ENCODE measurements at places on chromosomes 2 and 18.

- no peak for DNase-seq
Observed at GRCh38 chr18:79404567-79404910, 8.8 kb downstream of the NFATC1 start.

DNA sequence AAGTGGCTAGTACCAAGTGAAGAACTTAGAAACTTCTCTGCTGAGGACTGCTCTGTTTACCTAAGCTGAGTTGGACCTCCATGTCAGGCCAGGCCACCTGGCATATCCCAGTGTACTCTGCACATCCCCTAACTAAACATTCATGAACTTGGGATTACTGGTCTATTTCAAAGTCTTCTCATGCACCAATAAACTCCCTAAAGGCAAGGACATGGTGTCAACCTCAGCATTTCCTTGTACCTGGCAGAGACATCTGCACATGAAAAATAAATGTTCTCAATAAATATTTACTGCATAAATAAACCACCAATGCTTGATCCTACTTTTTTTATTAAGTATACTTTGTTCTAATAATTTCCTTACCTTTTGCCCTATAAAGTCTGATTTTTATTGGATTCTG, 124.8 kb downstream of the LAMA1 start:
- no peak for DNase-seq

DNA sequence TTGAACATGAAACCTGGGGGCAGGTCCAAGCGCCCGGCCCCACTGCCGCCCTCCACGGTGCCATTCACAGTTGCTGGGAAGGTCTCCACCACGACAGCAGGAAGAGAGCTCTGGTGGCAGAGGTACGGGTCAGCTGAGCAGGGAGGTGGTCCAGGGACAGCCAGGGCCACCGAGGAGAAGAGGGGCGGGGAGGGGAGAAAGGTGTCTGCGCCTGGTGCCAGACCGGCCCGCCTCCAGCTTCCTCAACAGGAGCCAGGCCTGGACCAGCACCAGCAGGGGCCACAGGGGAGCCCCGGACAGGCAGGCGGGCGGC, 56.2 kb downstream of the BIN1 start:
- no peak for DNase-seq

GRCh38 chr18:3147935-3148554, 71.7 kb downstream of the MYOM1 start:
- DNase-seq = no peak

- DNase-seq = no peak
Observed at GRCh38 chr2:47798631-47799030, 15.7 kb downstream of the MSH6 start.

GRCh38 chr2:9262671-9263171, 56.1 kb downstream of the ASAP2 start:
- no peak for DNase-seq

- DNase-seq = no peak
Observed at GRCh38 chr2:220259662-220260061, 632.2 kb downstream of the SLC4A3 start.

GRCh38 chr2:72625366-72625765, 200.5 kb downstream of the EXOC6B start:
- DNase-seq = no peak

DNA sequence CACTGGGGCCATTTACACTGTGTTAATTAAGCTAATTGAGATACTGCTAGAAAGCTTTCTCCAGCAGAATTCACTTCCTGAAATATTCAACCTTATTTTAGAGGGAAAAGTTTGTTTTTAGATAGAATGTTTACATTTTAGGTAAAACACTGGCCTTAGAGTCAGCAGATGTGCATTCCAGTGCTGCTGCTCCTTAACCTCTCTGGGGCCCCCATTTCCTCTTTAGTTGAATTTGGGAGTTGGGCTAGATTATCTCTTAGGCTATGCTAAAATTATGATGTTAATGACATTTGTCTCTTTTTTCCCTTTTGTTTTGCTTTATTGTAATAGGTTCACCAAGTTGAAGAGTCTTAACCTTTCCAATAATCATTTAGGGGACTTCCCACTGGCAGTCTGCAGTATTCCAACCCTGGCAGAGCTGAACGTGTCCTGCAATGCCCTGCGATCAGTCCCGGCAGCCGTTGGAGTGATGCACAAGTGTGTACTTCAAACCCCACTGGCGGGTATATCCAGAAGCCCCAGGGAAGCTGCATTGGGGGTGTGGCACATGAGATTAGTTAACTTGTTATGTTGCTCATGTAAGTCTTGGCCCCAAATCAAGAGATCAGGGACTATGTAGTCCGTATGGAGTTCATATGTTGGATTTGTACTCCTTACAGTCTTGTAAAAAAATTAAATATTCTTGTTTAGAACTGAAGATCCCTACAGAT, 179.5 kb downstream of the PHLPP1 start:
- DNase-seq = no peak

- DNase-seq = no peak
Observed at GRCh38 chr2:9517118-9517782, 38.4 kb downstream of the ADAM17 start.

- DNase-seq = no peak
Observed at GRCh38 chr2:166900700-166901099, 12.4 kb downstream of the XIRP2 start.

DNA sequence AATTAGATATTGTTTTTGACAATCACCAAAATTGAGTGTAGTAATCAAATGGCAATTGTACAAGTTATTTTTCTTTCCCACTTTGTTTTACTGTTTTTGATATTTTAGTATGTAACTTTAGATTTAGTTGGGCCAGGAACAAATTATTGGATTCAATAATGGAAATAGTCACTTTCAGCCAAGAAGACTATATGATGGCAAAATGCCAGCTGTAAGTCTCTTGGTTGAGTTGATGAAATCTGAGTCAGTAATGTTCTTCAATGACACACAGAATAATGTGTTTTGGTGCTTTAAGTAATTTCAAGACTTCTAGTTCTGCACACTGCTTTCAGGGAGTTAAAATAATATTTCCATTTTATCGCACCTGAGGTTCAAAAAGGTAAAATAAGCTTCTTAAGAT, 2022.0 kb upstream of the CELF4 start:
- no peak for DNase-seq

GRCh38 chr2:186560254-186560653, 29.6 kb upstream of the ITGAV start:
- DNase-seq = no peak

GRCh38 chr2:200625958-200626363, 40.1 kb downstream of the AOX1 start:
- no peak for DNase-seq

DNA sequence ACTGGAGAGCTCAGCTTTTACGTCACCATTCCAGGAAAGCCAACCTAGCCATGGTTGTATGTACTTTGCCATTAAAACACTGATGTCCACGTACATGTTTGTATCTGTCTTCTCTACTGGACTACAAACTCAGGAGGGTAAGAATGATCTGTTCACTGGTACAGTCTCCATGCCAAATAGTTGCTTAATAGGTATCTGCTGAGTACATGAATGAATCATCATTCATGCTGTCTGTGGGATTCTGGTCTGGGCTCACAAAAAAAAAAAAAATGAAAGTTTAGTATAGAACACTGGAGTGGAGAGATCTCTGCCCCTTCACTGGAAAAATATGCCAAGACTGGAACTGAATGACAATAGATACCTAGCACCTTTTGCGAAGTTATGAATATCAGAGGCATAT, 102.6 kb upstream of the ITGA4 start:
- no peak for DNase-seq

DNA sequence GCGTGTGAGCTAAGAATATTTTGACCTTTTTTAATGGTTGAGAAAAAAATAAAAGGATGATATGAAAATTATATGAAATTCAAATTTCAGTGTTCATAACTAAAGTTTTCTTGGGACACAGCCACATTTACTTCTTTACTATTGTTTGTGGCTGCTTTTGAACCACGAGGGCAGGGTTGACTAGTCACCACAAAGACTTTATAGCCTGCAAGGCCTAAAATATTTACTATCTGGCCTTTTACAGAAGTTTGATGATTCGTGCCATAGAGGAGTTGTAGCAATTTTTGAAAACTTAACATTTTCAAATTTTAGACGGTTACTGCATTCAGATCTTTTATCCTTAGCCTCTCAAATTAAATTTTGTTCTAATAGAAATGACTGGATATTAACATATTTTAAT, 69.9 kb downstream of the LIMS1 start:
- DNase-seq = no peak

- no peak for DNase-seq
Observed at GRCh38 chr2:46535360-46535759, 56.0 kb downstream of the TMEM247 start.

GRCh38 chr2:97763176-97763845, 49.9 kb downstream of the ZAP70 start:
- no peak for DNase-seq

DNA sequence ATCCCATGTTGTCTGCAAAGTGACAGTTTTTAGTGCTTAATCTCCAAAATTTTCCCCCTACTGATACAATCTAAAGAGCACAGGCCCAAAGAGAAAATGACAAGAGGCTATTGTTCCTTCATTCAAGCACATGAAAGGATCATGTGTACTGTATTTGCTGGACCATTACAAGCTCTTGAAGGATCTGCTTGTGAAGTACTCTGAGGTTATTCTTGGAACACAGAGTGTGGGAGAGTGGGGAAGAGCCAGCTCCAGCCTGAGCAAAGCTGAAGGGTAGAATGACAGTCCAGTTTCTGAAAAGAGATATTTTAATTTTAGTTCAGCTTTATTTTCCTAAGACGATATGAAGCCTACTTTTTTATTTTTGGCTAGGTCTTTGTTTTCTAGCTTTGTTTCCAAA, 112.2 kb downstream of the GALNT3 start:
- DNase-seq = no peak

GRCh38 chr18:40782453-40783130, 1172.4 kb upstream of the PIK3C3 start:
- DNase-seq = no peak

- DNase-seq = no peak
Observed at GRCh38 chr2:237615631-237616249, 11.6 kb upstream of the LRRFIP1 start.

GRCh38 chr18:2448565-2449151, 122.6 kb downstream of the METTL4 start:
- DNase-seq = no peak

DNA sequence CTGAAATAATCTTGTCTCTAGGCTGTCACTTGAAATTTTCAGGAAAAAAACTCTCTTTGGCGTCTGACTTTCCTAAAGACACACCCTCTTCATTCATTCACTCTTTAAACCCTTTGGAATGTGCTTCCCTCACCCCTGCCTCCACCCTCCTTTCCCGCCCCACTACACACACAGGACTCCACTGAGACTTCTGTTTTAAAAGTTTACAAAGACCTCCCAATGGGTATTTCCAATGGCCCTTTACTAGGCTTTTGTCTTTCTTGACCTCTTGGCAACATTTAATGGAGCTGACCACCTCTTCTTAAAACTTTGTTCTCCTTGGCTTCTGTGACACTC, 96.1 kb downstream of the RBMS1 start:
- DNase-seq = no peak

DNA sequence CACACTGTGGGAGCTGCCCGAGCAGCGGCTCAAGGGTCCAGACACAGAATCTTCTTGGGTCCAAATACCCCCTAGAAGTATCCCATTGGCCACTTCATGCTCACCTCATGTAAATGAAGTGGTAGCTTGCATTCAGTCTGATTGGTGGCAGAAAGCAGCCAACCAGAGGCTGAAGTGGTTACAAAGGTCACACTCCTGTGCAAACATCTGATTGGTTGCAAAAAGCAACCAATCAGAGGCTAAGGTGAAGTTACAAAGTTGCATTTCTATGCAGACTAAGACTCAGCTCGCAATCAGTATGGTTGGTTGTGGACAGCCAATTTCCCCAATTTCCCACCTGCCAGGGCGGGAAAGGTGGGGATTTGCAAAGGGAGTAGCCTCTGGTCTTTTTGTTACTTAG, 94.3 kb downstream of the DGKD start:
- no peak for DNase-seq

- DNase-seq = peak; percentile 38
Observed at GRCh38 chr2:136118819-136119716, 1.1 kb upstream of the CXCR4 start.

DNA sequence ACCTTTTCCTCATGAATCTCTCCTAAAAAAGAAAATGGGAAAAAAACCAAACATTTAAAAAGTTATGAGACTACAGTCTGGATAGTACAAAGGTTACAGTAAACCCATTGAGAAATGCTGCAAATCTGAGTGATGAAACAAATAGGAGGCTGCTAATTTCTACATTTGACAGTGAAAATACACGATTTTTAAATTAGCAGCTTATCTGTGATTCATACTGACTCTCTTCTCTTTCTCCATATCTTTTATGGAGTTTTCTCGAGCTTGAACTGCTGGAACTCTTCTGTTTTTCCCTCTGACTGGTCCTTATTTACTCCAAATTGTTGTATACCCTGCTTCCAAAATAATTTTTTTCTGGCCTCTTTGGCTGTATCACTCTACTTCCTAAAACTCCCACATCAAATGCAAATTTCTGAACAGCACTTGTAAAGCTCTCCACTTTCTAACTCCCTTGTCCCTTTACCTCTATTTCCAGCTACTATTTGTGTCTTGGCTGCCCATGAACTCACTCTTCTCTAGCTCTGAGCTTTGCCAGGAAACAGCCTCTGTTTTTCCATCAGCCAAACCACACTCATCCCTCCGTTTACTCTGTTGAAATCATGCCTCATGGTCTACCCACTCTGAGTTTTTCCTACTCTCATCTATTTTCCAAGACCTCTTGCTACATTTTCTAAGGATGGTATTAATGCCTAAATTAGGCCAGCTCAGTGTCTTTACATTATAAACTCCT, 73.7 kb downstream of the RBMS1 start:
- no peak for DNase-seq

DNA sequence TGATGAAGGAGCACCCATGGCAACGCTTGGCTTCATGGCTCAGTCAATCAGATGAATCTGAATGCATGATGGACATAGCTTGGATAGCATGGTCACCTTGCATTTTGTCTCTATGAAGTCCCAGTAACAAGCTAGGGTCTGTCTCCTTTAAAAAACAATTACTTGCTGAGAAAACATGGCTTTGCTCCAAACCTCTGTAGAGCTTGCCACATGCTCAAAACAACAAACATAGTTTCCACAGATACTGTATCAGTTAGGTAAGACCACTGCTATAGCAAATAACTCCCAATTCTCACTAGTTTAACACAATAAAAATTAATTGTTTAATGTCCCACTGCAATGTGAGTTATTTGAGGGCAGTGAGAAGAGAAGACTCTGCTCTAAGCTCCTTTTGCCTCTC, 401.0 kb downstream of the IRS1 start:
- no peak for DNase-seq

GRCh38 chr2:191187105-191187829, 36.5 kb upstream of the STAT4 start:
- no peak for DNase-seq

DNA sequence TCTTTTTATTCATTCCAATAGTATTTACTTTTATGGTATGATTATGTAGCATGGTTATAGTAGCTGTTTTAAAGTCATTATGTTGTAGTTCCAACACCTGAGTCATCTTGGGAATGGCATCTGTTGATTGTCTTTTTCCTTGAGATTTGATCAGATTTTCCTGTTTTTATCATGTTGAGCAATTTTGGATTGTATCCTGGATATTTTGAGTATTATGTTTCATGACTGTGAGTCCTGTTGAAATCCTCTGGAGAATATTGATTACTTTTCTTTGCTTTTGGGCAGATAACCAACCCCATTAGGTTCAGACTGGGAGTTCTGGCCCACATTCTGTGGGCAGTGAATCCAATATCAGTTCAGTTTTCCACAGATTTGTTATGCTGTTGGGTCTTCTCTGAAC, 163.2 kb upstream of the SPRED2 start:
- no peak for DNase-seq
